NCI-H524 treated with DMSO at 0.1 percent for 48 hours (cell line): ENCODE measurements at places on chromosomes 11 and 22.
A peak's percentile ranks its signal among the peaks of the same experiment; 100 is the strongest.

GRCh38 chr22:20211997-20212753 is 55.9 kb downstream of the RTN4R start:
- no peak for DNase-seq

DNA sequence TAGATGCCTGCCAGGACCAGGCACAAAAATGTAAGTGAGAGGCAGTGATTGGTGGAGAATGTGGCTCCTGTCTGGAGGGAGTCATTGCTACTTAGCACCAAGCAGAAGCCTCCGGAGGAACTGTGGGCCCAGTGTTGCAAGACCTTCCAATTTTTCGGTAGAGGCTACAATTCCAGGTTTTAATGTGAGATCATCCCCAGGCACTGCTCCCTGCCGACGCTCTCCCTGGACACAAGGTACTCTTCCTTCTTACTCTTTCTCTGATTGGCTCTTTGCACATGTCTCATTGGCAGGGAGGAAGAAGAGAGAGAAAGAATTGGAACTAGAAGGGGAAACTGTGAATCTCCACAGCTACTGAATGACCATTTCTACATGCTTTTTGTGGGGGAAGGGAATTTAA is 53.7 kb upstream of the EP300 start:
- DNase-seq: no peak

GRCh38 chr11:86888164-86889000 is 66.8 kb downstream of the FZD4 start:
- DNase-seq: no peak

DNA sequence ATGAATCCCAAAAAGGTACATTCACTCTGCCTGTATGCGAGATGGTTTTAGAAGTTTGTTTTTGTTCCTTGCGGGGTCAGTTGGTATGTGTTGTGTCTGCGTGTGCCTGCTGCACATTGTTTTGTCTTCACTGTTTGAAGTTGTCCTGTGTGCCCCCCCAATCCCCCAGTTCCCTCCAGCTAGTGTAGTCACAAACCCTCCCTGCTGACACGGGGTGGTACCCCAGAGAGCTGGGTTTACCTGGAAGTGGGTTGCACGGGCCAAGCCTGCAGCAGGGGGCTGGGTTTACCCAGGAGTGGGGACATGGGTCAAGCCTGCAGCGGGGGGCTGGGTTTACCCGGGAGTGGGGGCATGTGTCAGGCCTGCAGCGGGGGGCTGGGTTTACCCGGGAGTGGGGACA is 22.2 kb downstream of the CTTN start:
- DNase-seq: no peak

DNA sequence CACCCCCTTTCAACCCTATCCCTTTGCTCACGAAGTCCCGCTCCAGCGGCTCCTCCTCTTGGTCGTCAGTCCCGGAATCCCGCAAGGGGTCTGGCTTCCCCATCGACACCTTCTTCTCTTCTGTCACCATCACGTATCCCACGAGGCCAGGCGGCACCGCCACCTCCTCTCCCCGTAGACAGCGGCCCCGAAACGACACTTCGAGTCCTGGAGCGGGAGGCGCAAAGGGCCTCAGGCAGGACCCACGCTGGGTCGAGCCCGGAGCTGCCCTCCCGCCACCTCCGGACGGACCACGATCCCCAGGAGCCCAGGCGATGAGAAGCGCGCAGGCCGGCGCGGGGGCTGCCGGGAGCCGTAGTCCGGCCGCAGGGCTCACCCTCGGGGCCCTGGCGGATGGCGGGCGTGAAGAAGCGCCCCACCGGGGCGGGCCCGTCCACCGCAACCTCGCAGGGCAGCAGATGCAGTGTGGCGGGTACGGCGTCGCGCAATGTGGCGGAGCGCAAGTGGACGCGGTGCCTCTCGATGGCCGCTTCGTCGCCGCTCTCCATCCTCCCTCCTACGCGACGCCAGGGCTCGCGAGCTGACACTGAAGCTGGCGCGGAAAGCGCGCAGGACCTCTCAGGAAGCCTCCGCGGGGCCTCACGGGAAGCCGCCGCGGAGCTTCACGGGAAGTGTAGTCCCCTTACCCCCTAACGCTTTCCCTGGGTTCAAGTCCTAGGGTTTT is at the start of gene RNASEH2C:
RNASEH2C (minus strand) TSS at position 588 of the 724 bp plus-strand sequence; CDS start at position 548, 40 bp downstream.
- DNase-seq: peak; percentile 22

DNA sequence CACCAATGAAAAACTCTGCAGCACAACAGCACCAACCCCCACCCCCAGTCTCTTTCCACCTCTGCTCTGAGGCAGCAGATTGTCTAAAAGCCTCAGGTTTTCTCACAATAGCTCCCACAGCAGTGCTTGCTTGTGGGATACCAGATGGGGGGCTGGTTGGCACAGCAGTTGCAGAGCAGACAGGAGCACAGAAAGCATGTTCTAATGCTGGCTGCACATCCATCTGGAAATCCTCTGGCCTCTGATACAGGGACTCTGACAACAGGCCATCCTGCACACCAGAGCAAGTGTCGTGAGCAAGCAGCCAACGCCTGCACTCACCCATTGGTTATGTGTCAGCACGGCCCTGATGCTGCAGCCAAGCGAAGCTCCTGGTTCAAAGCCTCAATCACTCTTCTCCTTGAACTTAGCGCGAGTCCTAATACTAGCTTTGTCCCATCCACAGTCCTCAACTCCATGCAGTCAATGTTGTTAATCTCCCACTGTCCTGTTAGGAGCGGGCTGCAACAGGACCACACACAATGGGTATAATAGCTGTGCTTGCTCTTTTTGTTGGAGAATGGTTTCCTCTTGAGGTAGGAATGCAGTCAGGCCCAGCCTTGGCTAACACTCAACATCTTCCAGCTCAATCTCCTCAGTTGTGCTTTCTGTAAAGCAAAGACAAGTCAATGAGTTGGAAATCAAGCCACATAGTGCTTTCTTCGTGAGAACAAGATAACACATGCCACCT is 30.3 kb downstream of the VSTM5 start:
- DNase-seq: no peak

- no peak for DNase-seq
These were observed 7.7 kb upstream of the SLC1A2 start for GRCh38 chr11:35427071-35427470.

DNA sequence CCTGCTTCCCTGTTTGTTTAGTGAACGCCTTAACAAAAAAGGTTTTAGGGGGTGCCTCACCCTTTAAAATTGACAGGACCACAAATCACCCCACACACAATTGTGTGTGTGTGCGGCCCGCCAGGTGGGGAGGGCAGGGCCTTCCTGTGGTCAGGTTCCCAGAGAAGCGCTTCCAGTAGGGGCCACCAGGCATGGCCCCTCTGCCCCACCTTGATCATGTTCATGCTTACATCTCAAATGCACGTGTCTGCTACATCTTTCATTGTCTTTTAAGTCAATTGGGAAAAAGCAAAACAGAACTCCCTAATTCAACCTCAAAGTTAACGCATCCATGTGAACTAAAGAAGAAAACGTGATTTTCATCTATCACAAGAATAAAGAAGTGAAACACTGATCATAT is 1335.3 kb downstream of the TBC1D22A start:
- no peak for DNase-seq

GRCh38 chr11:64208086-64208795 is 1.7 kb downstream of the FERMT3 start:
- no peak for DNase-seq

- DNase-seq: no peak
These were observed 26.2 kb upstream of the GUCY1A2 start for GRCh38 chr11:107044503-107044902.

DNA sequence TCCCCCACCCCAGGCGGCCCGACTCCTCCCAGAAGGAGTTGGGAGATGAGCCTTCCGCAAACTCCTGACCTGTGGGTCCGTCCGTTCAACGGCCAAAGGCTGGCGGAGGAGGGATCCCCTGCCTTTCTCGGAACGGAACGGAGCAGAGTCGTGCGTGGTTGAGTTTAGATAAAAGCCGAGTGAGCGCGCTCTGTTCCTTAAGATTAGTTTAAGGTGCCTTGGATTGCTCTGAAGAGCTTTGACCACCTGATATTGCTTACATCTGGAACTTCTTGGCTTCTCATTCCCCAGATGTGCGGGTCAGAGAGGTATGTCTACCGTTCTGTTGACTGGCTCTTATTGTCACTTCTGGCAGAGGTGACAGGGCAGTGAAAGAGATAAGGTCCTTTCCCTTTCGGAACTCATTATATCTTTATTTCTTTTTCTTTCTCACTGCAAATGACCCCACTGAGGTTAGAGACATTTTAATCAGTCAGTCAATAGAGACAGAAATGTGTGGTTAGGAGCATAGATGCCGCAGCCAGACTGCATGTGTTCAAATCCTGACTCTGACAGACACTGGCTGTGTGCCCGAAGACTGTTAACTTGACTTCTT is at the start of gene TRIM6:
TRIM6 (plus strand) TSS at position 31 of the 595 bp plus-strand sequence; CDS start at position 292, 261 bp downstream.
- no peak for DNase-seq

- DNase-seq: no peak
These were observed 35.8 kb downstream of the SC5D start for GRCh38 chr11:121328176-121328966.

DNA sequence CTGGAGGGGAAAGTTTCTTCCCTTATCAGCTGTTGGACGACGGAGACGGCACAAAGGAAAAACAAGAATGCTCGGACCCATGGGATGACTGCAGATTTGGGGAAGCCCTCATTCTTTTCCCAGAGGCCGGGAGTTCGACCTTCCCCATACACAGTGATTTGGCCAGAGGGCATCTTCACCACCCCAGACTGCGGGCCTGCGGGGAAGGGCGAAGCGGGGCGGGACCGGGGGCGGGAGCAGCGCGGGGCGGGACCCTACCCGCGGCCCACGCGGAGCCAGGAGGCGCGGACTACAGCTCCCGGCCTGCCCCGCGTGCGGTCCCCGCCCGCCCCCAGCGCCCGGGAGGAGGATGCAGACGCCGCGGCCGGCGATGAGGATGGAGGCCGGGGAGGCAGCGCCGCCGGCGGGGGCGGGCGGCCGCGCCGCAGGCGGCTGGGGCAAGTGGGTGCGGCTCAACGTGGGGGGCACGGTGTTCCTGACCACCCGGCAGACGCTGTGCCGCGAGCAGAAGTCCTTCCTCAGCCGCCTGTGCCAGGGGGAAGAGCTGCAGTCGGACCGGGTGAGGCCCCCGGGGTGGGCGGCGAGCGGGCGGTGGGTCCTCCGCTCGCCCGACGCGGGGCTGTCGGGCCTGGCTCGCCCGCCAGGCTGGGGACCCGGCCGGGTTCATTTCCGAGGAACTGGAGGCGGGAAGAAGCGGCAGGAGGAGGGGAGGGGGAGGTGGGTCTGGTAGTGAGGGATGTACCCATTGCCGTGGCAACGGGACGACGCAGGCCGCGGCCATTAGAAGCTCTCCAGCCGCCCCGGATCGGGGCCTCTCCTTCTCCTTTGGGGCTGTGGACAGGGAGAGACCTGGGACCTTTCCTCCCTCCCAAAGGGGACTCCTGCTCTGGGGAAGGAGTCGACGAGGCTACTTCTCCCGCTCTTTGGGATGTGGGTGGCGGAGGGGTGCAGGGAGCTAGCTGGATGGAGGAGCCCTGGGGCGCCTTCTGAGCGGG is at the start of gene KCTD17:
KCTD17 (plus strand) TSS at position 352 of the 995 bp plus-strand sequence; CDS start at position 371, 19 bp downstream.
- DNase-seq: no peak

DNA sequence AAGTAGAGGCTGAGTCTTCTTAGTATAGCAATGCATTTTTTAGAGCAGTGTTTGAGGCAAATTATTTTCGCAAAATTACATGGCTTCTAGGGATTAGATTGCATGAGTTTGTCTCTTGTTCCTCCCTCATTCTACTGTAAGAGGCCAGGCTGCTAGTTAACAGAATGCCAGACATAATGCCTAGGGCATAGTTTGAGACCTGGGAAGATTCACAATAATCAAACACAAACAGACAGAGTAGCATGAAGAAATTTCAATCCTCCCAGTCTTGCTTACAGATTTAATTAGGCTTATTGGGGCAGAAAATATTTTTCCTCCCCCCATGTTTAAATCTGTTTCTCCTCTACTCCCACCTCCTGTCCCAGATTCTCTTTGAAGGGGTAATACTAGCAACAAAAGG is 48.3 kb downstream of the ARHGEF12 start:
- no peak for DNase-seq

- no peak for DNase-seq
These were observed 94.7 kb downstream of the LDLRAD3 start for GRCh38 chr11:36038541-36038940.

- no peak for DNase-seq
These were observed 50.9 kb downstream of the MCAM start for GRCh38 chr11:119266063-119266462.

GRCh38 chr22:36160499-36160942 is at the start of gene APOL3:
Gene APOL3 (minus strand): TSS chr22:36160755. CDS start chr22:36149055, 11,700 bp downstream.
- DNase-seq: no peak

DNA sequence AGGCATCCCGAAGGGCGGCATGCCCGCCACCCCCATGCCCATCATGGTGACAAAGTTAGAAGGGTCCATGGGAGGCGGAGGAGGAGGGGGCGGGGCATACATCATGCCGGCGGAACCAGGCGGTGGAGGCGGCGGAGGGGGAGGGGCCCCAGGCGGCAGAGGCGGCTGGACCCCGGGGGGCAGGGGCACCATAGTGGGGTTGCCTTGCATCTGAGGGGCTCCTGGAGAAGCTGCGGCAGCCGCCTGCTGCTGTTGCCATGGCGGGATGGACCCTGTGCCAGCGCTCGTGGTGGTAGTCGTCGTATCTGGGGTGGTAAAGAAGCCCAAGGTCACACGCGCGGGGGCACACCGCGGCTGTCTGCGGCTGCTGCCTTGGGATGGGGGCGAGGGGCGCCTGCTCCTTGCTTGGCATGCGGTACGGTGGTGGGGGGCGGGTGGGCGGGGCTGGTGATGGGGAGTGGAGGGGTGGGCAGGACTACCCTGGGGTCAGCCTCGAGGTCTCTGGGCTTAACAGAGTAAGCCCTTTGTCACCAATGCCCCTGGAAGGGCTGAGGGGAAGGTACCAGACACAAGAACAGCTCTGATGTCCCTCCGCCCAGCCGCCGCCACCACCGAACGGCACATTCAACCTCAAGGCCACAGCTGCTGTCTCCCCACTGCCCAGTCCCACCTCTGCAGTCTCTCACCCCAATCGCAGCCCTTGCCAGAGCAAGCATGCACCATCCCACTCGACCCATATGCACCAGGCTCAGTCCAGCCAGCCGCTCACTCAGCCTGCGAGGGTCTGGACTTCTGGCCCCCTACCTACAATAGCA is 6.3 kb upstream of the PYGM start:
- DNase-seq: no peak

DNA sequence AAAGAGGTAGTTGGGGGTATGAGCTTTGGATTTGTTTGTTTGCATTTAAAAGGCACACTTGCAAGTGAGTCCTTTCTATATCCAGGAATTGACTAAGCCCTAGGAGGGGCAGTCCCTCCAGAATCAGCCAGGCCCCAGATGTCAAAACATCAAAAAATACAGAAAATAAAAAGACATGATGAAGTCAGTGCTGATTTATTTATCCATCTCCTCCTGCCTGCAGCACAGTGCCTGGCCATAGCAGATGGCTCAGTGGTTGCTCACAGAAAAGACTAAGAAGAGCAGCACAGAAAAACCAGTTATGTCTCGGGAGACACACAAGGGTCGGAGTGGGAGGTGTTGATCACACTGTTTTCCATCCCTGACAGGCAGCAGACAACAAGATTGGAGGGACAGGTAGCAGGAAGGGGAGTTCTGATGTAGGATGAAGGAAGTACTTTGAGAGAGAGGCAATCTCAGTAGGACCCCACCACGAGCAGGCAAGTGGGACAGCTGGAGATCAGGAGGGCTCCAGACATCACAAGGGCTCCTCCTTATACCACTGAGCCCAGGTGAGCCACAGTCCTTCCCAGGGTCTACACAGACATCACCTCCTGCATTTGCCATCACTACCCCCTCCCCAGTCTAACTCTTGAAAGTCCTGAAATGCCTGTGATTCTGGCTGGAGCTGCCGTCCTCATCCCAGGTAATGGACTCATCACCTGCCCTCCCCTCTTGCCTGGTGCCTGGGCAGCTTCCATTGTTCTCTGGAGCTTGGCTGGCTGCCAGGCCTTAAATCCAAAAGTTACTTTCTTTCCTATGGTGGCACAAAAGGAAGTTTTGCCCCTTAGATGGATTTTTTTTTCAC is 32.3 kb downstream of the TMPRSS5 start:
- DNase-seq: no peak
